Naive thymus-derived CD8-positive, alpha-beta T cell (primary cell): ENCODE measurements at places on chromosomes 2 and 18.
A peak's percentile ranks its signal among the peaks of the same experiment; 100 is the strongest.

GRCh38 chr2:168432565-168433186 is 23.4 kb upstream of the CERS6 start:
- DNase-seq: peak; percentile 74

- DNase-seq: no peak
These were observed 47.6 kb downstream of the STK17B start for GRCh38 chr2:196123679-196124373.

GRCh38 chr18:79544386-79544963 is 135.1 kb upstream of the CTDP1 start:
- no peak for DNase-seq

DNA sequence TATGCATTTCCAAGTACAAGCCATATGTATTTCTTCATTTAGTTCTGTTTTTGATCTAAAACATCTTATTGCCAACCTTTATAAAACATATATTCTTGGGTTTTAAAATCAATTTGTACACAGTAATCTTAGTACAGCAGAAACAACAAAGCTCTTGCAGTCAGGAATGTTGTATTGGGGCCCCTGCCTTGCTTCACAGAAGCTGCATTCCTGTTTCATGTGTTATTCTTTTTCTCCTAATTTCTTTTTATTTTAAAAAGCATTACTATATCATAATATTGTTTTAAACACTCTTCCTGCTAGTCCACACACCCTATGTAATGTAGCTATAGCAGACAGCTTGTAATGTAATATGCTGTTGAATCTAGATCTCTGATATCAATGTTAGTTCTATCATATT is 24.0 kb downstream of the SERPINB7 start:
- DNase-seq: no peak

- no peak for DNase-seq
These were observed 42.8 kb downstream of the TET3 start for GRCh38 chr2:74027496-74027895.

GRCh38 chr18:49563130-49563540 is 1.3 kb downstream of the LIPG start:
- no peak for DNase-seq

DNA sequence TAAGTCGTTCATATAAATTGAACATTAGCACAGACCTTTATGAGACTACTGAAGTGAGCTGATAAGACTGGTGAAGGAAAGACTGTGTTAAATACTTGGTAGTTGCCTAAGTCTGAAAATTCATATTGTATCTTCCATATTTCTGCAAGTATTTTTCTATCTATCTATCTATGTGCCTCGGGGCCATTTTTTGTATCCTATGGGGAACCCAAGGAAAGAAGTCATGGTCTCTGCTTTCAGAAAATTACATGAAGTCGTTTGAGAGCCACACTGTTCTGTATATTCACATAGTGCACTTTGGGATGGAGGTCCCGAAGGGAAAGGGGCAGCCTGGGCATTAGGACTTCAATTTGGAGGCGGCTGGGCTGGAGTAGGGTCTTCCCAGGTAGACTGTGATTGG is 89.6 kb downstream of the EPAS1 start:
- no peak for DNase-seq

DNA sequence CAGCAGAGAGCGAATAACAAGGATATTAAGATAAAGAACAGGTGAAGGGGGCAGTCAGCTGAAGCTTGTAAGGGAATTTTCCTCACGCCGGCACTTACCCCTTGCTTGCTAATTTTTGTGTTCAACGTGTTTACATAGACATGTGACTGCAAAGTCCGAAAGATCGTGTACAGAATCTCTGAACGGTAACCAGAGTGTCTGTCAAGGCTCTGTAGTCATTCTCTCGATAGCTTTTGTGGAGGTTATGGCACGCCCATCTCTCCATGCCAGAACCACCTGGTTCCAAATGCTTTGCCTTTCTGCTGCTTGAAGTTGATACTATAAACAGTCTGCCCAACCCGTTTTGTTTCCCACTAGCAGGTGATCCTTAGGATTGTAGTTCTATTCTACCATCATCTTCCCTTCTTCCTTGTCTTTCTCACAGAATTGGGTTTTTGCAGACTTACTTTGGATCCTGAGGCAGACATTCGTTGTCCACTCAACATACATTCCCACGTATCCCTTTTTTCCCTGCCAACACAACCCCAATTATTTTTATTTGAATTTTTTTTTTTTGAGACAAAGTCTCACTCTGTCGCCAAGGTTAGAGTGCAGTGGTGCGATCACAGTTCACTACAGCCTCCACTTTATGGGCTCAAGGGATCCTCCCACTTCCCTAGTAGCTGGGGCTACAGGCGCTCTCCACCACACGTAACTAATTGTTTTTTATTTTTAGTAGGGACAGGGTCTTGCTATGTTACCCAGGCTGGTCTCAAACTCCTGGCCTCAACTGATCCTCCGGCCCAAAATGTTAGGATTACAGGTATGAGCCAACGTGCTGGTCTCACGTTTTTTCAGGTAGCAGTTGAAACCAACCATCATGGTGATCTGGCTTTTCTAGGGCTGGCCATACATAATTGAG is 1.3 kb upstream of the USP34 start:
- no peak for DNase-seq

GRCh38 chr2:165518611-165519010 is 49.1 kb downstream of the CSRNP3 start:
- no peak for DNase-seq

- no peak for DNase-seq
These were observed 67.8 kb downstream of the EML4 start for GRCh38 chr2:42236911-42237310.

DNA sequence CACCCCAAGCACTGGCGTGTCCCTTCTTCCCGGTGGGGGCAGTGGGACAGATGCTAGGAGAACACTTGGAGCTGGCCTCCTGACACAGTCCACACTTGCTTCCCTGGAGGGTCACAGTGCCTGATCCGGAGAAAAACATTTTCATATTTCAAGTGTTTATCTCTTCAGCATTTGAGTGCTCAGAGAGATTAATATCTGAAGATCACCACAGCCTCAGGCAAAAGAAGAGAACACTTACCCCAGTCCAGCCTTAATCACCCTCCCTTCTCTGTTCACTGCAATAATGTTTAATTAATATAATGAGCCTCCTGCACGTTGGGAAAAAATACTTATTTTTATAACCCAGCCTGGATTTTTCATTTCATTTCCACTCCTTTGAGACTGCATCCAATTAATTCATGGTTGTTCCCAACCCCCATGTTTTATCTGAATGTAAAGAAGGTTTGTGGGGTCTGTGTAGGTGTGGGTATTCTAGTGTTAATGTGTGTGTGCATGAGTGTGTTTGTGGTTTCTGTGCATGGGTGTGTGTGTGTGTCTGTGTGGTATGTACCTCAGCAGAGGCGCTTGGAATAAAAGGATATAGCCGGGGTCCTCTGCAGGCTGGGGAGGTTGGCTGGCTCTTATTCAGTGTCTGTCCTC is 72.1 kb downstream of the NRP2 start:
- DNase-seq: no peak

- DNase-seq: no peak
These were observed 2.5 kb upstream of the SERPINE2 start for GRCh38 chr2:224041554-224041953.

GRCh38 chr2:26530240-26530540 is 52.3 kb upstream of the OTOF start:
- no peak for DNase-seq

DNA sequence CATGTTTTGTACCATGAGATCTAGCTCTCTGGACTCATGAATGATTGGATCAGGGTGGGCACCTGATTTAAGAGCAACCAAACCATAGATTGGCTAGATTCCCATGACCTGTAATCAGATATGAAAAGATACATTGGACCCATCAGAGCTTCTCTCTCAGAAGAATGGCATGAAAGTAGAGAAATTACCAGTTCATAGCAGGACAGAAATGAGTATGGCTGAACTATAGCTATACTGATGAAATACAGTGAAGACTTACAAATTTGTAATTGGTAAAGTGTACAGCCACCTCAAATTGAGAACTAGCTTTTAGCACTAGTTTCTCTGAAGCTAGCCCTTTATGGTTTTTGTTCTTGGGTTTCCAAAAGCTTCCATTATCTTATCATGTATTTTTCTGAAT is 19.0 kb upstream of the EML4 start:
- DNase-seq: no peak

DNA sequence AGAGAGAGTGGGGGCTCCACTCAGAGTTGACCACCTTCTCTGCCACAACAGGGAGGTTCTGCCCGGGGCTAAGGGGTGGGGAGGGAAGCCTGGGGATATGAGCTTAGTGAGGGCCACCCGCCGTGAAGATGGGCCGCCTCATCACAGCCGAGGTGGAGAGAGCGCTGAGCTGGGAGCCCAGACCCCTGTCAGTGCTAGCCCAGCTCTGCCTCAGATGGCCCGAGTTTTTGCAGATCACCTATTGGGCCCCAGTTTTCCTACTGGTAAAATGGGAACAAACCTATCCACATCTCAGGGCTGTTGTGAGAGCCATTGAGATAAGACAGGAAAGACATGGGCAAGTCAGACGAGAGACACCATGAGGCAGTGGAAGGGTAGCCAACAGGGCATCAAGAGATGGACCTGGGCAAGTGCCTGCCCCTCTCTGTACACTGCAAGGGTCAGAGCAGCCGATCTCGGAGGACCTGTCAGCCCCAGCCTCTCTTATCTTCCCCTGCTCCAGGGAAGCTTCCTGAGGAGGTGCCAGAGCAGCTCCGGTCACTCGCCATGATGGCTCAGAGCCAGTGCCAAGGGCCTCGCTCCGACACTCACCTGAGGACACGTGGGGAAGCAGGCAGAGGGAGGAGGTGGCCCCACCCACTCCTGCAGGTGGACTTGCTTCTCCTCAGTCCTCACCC is 88.9 kb downstream of the MCFD2 start:
- DNase-seq: no peak

DNA sequence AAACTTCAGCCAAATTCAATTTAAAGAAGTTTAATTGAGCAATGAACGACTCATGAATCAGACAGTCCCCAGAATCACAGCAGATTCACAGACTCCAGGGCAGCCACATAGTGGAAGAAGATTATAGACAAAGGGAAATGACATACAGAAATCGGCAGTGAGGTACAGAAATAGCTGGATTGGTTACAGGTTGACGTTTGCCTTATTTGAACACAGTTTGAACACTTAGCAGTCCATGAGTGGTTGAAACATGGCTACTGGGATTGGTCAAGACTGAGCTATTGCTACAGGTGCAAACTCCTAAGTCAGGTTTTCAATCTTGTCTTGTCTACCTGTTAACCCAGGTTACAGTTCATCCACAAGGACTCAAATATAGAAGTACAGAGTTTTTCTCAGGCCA is 169.6 kb downstream of the DLGAP1 start:
- DNase-seq: no peak

DNA sequence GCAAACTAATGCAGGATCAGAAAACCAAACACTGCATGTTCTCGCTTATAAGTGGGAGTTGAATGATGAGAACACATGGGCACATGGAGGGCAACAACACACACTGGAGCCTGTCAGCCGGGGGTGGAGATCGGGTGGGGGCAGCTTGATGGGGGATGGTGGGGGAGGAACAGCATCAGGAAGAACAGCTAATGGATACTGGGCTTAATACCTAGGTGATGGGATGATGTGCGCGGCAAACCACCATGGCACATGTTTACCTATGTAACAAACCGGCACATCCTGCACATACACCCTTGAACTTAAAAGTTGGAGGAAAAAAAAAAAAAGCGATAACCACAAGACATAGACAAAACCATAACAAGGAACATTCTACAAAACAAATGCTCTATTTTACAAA is 10.4 kb downstream of the CHMP3 start:
- DNase-seq: peak; percentile 78

- no peak for DNase-seq
These were observed 22.4 kb upstream of the MGAT5 start for GRCh38 chr2:134231301-134231964.

DNA sequence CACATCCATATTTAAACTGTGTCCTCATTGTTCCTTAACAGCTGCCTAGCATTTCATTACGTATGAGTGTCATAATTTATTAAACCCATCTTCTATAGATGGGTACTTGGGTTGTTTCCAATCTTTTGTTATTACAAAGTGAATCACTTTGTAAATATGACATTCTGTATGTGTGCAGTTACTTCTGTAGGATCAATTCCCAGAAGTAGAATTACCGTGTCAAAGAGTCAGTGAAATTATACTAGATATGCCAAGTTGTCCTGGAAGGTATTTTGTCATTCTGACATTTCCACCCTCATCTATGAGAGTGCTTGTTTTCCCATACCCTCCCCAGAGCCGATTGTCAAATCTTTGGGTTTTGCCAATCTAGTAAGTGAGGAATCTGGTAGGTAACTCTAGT is 194.5 kb upstream of the APCDD1 start:
- DNase-seq: no peak

DNA sequence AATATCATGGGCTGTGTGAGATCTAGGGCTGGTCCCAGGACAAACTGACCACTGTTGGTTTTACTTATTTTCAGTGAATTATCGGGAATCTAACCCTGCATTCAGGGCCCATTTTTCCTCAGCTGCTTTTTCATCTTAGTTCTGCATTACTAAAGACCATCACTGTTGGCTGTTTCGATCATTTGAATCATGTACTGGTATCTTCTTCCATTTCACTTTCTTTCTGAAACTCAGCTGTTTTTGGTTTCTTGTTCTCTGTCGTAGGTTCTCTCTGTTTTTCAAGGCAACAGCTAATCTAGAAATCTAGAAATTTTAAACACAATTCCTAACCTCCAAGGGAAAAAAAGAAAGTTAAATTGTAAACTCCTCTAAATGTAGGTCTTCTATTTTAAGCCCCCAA is 159.9 kb upstream of the SESTD1 start:
- DNase-seq: no peak

GRCh38 chr2:173126819-173127218 is 51.2 kb downstream of the MAP3K20 start:
- DNase-seq: no peak

- DNase-seq: no peak
These were observed 25.1 kb upstream of the ME2 start for GRCh38 chr18:50853863-50854271.

DNA sequence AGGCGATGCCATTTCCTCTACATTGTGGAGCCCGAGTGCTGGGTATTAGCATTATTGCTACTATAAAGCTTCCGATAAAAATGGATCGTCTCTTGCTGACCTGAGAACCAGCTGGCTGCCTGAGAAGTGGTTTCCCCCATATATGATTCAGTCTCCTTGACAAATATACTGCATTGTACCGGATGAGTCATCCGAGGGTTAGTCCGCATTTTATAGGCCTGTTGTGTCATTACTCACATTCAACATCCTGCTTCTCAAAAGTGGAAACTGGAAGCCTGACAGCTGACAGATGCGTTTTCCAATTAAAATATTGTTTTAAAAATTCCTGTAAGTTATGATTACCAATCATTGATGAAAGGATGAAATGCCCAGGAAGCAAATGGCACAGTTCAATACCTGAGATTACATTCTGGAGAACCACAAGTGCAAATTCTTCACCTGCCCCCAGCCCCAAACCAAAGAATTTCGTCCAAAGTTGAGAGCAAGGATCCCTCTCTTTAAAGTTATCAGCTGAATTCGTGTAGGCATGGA is 65.7 kb downstream of the SPRED2 start:
- no peak for DNase-seq
